T-helper 1 cell (primary cell): ENCODE measurements at places on chromosomes 3 and 15.

DNA sequence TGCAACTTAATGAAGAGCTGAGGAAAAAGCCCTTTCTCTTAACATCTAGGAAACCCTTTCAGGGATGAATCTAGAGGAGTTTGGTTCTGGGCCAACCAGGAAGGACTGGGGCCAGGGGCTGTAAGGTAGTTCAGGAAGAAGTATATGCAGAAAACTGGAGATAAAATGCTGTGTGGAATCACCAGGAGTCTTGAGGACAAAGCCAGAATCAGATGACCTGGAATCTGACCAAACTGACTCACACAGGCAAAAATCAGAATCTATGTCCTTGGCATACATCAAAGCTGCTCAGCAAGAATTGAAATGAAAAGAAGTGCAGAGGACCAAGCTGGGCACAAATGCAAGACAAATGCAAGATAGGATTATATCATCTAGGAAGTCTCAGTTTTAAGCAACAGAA lies 59.4 kb upstream of the ATP2C1 start:
- no peak for DNase-seq

GRCh38 chr15:28990390-28990789 lies 104.6 kb downstream of the APBA2 start:
- DNase-seq: no peak

GRCh38 chr3:146131616-146132410 lies 29.2 kb downstream of the PLOD2 start:
- no peak for DNase-seq

GRCh38 chr3:13544293-13544831 lies 4.6 kb upstream of the FBLN2 start:
- DNase-seq: no peak

DNA sequence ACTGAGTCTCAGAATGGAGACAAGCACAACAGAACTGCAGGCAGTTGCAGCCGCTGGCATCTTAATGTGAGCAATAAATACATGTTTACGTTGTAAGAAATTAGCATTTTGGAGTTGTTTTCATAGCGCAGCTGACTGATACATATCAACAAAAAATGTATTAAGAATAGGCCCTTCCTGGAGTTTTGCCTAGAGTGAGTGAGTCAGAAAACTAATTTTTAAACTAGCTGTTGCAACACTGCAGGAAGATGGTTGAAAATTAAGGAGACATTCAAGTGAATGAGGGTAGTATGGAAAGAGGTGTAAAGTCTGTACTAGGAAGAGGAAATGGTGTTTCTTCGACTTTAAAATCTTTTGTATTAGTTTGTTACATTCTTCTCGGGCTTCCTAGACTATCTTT lies 39.6 kb upstream of the TIMP4 start:
- no peak for DNase-seq

GRCh38 chr15:62957130-62957529 lies 85.4 kb upstream of the TPM1 start:
- DNase-seq: no peak

GRCh38 chr3:194941360-194941955 lies 255.8 kb downstream of the FAM43A start:
- no peak for DNase-seq
